ENCODE measurements at places on chromosomes 6 and 20.

GRCh38 chr6:138293428-138294395 is 75.4 kb upstream of the PBOV1 start:
- no peak for DNase-seq

GRCh38 chr6:54681267-54681666 is 165.3 kb upstream of the FAM83B start:
- no peak for DNase-seq

DNA sequence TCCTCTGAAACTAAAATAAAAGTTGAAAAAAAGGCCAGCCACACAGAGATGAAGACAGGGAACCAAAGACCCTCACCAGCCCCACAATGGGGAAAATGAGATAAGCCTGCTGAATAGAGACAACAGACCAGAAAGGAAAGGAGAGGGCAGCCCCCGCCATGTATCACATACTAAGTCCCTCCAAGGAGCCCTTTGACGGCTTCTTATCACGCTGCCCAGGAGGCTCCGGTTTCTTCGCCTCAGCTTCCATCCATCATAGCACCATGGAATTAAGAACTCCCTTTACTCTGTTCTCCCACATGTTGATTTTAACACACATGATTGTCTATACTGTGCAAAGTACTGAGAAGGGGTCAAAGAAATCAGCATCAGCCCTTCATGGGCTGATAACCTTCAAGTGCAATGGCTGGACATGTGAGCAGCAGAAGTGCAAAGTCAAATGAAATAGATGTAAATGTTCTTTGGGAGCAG is 54.9 kb downstream of the MAP3K5 start:
- no peak for DNase-seq

DNA sequence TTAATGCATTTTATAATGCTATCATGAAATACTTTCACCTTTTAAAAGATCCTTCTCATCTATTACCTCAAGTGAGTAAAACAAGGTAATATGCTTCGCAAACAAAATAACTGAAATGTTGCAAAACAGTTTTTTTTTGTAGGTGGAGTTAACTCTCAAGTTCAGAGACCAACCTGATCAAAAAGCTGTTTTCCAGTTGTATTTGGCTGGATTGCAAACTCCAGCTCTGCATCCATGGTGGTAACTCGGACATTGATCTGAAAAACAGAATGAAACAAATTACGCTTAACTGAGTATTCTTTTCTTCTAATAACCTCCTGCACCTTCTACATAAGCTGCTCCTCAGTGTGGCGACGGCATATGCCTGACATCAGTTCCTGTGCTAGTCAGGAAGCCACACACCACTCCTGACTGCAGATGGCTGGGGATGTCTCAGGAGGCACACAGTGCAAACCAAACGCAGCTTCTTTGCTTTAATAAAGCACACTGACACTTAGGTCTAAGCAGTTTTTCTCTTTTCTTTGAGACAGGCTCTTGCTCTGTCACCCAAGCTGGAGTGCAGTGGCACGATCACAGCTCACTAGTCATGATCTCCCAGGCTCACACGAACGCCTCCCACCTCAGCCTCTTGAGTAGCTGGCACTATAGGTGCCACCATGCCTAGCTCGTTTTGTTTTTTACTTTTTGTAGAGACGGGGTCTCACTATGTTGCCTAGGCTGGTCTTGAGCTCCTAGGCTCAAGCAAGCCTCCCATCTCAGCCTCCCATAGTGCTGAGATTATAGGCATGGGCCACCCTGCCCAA is 29.9 kb downstream of the EZR start:
- no peak for DNase-seq

GRCh38 chr6:109687271-109687761 is 3.7 kb downstream of the AK9 start:
- no peak for DNase-seq

DNA sequence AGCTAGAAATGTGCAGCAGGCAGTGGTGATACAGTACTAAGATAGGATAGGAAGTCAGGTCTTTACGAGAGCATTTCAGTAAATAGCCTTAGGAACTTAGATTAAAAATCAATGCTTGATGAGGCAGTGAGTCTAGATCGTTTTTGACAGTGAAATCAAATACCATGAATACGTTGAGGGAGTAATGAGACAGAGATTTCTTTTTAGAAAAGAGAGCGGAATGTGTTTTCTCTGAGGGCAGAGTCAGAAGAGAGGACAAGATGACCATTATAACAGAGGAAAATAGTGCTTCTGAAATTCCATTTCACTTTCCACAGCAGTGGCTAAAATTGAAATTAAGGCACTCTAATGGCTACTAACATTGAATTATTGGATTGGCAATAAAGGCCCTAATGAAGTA is 339.6 kb downstream of the UTRN start:
- DNase-seq: no peak

DNA sequence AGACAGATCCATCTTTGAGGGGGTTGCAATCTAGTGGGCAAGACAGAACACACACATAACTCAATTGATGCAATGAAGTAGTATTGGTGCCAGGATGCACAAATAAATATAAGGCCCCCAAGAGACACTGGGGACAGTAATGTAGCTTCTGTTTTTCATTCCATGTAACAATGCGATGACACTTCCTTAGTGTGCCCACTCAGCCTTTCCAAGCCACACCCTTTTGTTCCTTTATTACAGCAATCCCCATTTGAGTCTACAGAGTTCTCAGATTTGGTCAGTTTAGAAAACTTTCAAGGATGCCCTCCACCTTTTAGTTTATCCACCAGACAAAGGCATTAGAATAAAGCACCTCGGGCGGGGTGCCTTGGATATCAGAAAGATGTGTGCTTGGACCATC is 15.5 kb downstream of the TGM3 start:
- DNase-seq: no peak

- DNase-seq: no peak
These were observed 14.6 kb downstream of the HDGFL1 start for GRCh38 chr6:22583927-22584326.

DNA sequence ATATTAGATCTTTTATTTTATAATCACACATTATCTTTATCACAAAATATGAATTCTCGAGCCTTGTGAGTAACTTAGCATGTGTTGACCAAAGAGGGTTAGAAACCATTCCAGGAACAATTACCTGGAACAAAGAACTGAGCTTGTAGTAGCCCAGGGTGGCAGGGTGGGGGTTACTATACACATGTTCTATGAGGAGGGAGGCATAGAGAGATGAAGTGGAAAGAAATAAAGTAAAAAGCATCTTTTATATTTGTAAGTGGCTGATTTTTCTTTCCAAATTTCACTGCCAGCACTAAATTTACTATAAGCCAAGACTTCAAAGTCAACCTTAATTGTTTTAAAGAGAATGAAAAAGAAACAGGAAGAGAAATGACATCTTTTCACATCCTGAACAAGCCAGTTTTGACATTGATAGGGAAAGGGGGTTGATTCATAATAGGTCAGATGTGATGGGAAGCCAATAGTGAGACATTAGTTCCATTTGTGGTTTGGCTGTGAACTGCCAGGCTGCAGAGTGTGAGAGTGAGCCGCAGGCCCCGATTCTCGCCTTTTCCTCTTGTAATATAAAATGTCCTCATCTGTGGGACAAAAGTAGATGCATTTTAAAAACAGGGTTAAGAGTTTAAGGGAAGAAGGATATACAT is 52.7 kb upstream of the MYB start:
- DNase-seq: peak; percentile 31

- DNase-seq: no peak
These were observed 232.5 kb downstream of the FARS2 start for GRCh38 chr6:5493806-5494205.

DNA sequence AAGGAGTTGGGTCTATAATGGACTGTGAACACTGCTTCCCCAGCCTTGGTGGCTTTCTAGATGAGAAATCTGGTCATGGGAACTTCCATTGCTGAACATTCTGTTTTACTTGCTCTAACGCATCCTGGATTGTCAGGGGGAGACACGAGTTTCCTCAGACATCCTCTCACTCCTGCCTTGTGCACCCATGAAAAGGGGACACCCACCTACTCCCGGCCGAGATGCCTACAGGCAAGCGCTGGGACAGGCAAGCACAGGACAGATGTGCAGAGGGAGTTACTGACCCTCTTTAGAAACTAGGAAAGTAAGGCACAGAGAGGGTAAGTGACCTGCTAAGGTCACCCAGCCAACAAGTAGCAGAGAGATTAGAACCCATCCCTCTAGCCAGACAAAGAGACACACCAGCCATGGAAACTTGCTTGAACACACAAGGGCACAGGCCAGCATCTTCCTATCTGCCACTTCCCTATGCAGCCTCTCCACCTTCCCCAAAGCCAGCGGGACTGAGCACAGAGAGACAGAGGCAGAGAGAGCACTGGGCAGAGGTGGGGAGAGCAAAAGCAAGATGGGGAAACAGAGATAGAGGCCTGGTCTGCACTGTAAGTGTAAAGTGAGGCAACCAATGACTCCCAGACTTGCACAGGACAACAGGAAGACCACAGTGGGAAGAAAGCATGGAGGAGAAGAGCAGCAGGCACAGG is 845 bp upstream of the SFTA2 start:
- DNase-seq: no peak

DNA sequence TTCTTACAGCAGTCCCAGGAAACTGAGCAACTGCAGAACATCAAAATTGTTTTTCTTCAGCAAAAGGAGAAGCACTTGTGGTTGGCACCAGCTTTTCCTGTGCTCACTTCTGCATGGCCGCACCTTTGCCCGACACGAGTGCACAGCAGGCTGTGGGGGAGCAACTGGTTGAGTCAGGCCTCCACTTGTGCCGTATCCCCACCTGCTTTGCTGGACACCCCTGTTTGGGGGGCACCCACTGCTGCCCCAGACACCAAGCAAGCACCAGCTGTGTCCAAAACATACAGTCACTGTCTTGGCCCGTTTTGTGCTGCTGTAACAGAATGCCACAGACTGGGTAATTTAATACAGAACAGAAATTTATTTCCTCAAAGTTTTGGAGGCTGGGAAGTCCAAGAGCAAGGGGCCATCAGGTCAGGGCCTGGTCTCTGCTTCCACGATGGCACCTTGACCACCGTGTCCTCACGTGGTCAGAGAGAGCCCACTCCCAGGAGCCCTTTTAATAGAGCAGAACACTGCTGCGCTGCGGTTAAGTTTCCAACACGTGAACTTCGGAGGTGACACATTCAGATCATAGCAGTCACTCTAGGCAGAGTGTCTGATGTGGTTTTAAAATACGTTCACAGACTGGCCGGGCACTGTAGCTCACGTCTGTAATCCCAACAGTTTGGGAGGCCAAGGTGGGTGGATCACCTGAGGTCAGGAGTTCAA is 8.7 kb upstream of the GMEB2 start:
- DNase-seq: peak; percentile 54

GRCh38 chr6:47669684-47670513 is 28.5 kb upstream of the ADGRF4 start:
- no peak for DNase-seq

DNA sequence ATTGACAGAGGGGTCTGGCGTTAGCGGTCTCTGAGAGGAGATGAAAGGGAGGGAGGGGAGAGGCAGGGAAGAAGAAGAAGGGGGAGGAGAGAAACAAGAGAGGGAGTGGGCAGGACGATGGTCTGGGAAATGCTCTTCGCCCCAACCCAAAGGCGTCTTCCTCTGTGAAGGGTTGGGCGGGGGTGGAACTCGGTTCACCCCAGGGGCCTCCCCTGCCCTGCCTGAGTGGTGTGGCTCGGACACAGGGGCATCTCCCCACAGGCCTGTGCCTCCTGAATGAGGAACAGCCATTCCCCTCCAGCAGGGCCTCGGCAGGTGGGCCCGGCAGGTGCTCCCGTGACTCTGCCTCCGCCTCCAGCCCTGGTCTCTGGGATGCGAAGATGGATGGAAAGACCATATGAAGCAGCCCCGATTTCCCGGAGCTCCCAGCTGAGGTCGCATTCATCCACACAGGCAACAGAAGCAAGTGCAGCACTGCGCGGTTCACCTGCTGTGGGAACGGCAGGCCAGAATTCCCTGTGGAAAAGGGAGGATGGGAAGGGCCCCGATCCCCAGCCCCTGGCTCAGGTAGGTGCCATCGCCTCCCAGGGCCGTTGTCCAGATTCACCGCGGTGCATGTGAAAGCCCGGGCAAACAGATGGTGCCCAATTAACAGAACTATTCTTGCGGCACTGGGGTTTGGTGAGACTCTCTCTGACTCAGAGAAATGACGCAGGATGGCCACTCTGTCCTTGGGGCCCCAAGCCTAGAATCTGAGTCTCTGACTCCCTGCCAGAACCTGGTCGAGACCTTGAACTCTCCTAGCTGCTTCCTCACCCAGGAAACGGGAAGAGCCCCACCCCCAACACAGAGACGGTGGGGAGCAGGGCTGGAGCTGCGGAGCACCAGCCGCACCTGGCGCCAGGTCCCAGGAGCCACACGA is 29.4 kb upstream of the RPS6KA2 start:
- no peak for DNase-seq

GRCh38 chr6:146027586-146028251 is 1.1 kb upstream of the GRM1 start:
- no peak for DNase-seq

DNA sequence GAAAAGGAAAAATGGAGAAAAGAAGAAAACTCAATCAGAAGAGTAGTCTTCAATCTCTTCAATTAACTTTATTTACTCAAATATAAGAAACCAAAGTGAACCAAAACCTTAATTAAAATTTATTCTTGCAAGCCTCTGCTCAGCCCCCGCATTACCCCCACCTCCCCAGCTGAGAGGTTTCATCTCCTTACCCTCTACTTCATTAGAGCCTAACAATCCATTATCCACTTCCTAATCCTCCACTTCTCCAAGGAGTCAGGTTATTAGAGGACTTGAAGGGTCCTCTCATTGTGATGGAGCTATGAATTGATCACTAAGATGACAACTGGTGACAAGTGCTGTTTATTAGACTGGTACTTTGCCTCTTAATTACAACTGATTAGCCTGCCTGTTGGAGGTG is 956.5 kb downstream of the TFAP2A start:
- no peak for DNase-seq

- DNase-seq: no peak
These were observed 55.6 kb downstream of the AGPAT4 start for GRCh38 chr6:161218222-161218621.

DNA sequence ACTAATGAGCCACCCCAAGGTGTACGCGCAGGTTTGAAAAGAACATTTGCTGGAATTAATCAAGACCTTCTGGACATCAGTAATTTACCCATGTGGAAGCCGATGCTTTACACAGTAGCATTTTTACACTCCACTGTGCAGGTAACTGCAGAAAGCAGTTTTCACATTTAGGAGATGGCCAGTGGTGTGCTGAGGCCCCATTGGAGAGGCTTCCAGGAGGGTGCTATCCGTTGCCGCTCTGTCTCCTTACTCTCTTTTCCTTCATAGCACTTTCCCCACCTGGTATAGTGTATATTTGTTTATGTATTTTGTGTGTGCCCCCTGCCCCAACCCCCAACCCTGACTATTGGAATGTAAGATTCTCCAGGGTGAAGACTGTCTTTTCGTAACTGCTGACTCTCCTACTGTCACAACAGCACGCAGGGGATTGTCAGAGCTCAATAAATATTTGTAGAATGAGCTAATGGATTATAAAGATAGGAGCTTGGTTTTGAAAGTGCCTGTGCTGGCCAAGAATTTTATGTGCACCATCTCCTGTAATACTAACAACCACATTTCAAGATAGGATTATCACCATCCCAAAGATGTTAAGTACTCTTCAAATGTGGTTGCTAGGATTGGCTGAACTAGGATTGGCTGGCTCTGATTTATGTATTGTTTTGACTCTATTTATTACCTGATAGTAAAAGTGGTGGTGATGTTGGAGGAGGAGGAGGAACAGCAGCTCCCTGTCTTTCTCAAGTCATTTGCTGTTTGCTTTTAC is 74.0 kb upstream of the GLP1R start:
- DNase-seq: no peak
